ENCODE measurements at places on chromosomes 16 and 17.

DNA sequence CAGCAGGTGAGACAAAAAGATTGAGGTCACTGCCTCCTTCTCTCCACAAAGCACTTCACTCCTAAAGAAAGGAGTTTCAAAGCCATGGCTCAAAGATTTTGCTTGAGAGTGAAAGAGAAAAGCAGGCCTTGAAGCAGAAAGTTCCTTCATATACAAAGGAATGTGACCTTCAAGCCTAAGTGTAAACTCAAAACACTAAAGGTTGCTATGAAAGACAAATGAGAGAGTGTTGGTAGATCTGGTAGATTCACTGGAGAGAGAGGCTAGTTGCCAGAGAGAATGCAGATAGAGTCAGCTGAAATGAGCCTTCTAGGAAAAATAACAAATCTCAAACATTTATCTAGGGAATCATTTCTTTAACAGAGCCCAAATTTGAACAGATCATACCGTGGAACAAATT is 305.2 kb downstream of the CDH8 start:
- DNase-seq: no peak

- no peak for DNase-seq
Measured at GRCh38 chr17:33135691-33136090, 144.0 kb downstream of the SPACA3 start.

GRCh38 chr16:81624760-81625543 is 154.1 kb upstream of the PLCG2 start:
- no peak for DNase-seq

DNA sequence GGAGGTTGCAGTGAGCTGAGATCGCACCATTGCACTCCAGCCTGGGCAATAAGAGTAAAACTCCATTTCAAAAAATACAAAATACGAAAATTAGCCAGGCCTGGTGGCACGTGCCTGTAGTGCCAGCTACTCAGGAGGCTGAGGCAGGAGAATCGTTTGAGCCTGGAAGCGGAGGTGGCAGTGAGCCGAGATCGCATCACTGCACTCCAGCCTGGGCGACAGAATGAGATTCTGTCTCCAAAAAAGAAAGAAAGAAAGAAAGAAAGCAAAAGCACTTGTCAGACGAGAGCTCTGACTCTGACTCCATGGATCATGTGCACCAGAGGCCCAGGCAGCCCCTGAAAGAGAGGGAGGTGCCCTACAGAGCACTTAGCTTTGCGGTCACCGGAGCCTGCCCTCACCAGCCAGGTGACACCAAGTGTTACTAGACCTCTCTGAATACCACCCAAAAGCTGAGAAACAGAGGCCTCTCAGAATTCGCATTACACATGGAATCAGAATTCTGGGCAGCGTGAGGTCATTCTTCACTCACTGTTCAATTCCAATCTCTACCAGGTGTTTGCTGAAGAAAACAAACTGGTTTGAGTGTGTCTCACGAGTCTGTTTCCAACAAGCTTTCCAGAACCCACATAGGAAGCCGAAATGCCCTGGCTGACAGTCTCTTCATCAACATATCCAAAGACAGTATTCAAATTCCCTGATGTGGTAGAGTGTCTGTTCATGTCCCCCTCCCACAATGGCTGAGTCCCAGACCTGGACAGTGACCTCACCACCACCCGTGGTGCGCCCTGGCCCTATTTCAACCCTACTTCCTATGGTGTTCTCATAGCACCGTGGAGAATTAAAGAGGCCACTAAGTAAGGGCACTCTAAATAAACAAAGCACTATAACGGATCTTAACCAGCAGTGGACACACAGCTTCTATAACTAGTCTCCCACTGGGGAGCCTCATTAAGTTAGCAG is 1.5 kb downstream of the FLCN start:
- DNase-seq: no peak

DNA sequence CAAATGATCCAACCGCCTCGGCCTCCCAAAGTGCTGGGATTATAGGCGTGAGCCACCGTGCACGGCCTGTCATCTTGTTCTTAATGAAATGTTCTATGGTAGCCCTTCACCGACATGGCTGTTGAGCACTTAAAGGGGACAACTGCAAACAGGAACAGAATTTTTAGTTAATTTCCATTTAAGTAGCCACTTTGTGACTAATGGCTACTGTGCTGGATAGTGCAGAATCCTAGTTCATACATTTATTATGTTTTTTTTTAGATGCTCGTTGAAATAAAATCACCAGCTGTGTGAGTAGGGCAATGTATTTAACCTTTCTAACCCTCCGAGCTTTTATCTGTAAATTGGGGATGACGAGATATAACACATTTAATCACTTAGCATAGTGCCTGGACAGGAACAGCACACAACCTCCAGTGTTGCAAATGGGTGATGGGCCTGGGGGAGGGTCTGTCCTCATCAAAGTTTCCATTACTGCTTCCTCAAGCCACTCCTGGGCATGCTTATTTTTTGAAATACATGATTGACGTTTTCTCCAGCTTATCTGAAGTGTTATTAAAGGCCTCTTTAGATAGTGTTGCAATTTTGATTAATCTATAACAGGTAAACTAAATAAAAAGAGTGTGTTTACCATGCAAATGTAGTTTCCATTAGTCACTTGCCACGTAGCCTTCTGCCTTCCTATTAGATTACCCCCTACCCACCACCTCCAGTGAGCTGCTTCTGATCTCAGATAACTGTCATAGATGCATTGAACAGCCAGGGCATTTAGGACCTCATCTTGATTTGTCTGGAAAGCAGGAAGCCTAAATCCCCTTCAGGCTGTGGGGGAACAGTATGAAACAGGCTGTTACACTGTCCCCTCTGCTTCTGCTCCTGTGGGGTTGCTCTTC is 42.5 kb upstream of the TANC2 start:
- no peak for DNase-seq

GRCh38 chr16:66661210-66661560 is 35.4 kb downstream of the CMTM4 start:
- DNase-seq: no peak

GRCh38 chr16:5523829-5524228 is 426.2 kb upstream of the EEF2KMT start:
- no peak for DNase-seq

- DNase-seq: no peak
Measured at GRCh38 chr17:72955391-72956140, 136.9 kb downstream of the SLC39A11 start.

DNA sequence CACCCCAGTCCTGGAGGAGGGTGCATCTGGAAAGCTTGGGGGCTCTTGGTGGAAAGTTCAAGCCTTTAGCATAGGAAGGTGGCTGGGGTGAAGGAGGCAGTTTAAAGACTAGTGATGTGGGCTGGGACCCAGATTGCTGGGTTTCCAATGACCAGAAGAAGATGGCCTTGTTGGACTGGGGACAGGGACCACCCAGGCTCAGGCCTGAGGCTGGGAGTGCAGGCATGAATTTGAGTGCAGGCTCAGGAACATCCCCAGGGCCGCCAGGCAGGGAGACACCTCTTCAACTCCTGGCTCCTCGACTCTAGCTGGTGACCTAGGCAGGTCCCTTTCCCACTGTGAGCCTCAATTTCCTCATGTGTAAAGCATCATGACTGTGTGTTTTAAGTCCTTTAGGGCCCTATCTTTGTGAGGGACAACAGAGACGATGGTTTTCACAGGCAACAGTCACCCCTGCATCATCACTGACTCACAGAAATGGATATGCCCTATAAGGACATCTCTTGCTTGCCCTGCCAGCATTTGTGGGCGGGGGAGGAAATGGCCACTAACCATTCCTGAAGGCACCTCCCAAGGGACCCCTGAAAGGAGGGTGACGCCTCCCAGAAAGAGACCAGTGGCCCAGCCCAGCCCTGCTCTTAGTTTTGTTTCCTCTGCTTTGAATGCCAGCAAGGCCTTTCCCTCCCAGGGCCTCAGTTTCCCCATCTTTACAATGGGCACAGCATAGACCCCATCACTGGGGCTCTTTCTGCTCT is 11.1 kb downstream of the NLRC5 start:
- DNase-seq: peak; percentile 46

DNA sequence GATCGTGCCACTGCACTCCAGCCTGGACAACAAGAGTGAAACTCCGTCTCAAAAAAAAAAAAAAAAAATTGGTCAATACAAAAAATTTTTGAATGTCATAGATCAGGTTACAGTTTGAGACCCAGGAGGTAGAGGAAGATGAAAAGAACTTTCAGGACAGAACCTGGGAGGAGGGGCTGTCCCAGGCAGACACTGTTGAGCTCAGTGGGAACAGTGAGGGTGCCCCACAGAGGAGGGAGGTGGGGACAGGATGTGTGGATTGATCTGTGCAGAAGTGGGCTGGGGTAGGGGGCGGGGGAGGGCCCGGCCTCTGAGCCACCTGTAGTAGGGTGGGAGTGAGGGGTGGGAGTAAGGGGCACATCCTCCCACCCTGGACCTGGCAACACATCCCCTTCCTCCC is 58.3 kb downstream of the PRMT7 start:
- no peak for DNase-seq

DNA sequence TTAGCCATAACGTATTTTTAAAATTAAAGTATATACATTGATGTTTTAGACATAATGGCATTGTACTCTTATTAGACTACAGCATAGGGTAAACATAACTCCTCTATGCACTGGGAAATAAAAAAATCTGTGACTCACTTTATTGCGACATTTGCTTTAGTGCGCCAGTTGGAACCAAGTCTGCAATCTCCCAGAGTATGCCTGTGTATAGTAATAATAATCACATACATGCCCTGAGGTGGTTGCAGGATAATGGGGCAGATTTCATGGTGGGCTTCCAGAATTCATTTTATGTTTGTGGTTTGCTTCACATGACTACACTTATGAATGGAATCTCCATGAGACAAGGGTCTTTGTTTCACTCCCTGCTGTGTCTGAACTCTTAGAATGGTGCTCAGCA is 66.9 kb upstream of the N4BP1 start:
- no peak for DNase-seq

DNA sequence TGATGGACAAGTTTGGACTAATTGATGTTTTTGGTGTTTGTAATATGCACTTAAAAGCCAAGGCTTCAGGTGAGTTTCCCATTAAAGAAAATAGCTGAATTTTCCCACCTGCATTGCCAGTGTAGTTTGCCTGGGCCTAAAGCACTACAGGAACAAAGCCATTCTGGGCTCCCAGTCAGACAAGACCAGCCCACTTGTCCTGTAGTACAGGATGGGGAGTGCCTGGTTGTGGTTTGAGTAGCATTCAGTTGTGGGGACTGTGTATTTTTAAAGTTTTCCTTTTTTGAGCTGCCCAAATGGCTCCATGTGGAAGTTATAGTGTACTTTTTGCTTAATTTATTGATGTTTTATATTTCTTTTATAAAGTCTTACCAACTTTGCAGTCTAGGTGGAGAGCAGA is 91.7 kb downstream of the TANGO6 start:
- DNase-seq: no peak

DNA sequence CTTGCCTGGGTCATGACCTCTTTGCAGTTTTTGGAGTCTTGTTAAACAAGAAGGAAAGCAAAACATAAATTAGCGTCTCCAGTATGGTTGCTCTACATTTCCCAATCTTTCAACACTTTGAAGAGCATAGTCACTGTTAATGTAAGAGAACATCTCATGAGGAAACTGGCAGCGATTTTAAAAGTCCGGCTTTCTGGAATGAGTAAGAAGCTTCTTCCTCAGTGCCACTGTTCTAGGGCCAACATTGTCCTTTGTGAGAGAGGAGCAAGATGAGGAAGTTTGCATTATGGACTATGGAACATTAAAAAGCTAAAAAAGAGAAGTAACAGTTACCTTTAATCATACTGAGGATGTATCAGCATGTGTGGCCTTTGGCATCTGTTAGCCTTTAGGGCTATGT is 73.1 kb downstream of the WNT3 start:
- no peak for DNase-seq

- DNase-seq: no peak
Measured at GRCh38 chr16:17448640-17449638, 21.8 kb downstream of the XYLT1 start.

- no peak for DNase-seq
Measured at GRCh38 chr16:30041841-30042240, 10.8 kb upstream of the TLCD3B start.

GRCh38 chr16:49022351-49022963 is 259.2 kb downstream of the CBLN1 start:
- no peak for DNase-seq

GRCh38 chr17:266701-267667 is 85.5 kb upstream of the DOC2B start:
- DNase-seq: no peak

DNA sequence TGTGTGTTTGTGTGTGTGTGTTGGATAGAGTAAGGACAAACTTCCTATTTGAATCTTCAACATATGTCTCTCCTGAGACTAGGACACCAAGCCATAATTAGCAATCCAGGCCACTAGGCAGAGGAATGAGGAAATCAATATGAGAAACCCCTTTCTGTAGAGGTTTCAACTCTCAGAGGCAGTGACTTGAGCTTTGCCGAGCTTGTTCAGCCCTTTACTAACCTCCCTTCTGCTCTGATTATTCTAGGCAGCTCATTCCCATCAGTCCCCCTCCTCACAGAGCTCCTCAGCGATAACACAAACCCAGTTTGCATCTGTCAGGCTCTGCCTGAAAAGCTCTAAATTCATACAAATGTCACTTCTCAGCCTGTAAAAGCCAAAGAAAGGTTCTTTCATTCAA is 1030.3 kb downstream of the CDH8 start:
- DNase-seq: no peak

GRCh38 chr17:35799942-35800341 is 4.5 kb upstream of the MMP28 start:
- DNase-seq: no peak
